RPMI7951 (cell line): ENCODE measurements at places on chromosomes 2 and 18. TPM values are rescaled to one million over a fixed set of nuclear protein-coding genes. Genes with fewer than 3 reads are reported as not detected.
A peak's percentile ranks its signal among the peaks of the same experiment; 100 is the strongest.

DNA sequence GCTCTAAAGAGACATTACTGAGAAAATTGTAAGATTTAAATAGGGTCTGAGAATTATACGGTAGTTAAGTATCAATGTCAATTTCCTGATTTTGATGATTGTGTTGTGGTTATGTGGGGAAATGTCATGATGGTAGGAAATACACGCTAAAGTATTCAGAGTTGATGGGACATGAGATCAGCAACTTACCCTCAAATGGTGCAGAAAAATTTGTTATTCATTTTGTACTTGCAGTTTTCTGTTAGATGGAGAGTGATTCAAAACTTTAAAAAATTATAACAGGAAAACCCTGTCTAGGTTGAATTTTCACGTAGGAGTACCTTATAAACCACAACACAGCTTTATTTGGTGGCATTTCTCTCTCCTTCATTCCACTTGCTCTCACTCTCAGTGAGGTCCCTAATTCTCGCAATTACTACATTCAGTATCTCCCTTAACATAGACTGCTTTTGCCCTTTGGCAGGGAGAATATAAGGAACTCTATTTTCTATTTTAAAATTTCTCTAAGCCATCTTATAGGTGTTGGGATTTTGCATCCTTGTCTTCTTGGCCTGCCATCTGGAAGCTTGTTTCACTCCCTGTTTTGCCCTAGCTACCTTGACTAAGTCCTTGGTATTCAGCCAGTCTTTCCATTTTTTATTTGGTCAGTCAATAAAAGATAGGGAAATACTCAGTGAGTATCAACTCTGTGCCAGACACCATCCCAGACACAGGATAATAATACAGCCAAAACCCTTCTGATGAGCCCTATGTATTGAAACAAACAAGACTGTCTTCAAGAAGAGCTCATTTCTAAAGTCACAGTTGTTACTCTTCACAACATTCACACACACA, 550.6 kb upstream of the ACVR2A start:
- no peak for DNase-seq

Gene FRZB
- total RNA-seq = 0.98 and 1.6 TPM in 2 replicates

GRCh38 chr2:176324862-176325261, 55.6 kb downstream of the MTX2 start:
- no peak for DNase-seq

Gene PLB1
- 0.12 and 1.6 TPM in 2 replicates for total RNA-seq

Gene AMER3
- total RNA-seq = not detected in 2 replicates

DNA sequence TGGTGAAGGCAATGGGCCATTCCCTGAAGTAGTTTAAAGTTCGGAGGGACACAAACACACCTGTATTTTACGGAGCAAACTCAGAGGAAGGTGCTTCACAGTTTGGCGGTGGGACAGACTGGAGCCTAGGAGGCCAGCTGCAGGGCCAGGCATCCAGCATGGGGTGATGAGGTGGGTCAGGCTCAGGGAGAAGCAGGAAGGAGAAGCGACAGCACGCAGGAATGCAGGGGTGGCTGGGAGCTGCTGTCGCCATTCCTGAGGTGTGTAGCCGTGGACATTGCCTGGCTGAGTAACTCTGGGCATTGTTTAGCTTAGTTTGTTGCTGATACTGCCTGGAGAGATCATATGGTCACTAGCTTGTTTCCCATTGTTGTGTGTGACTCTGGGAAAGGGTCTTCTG, 35.8 kb upstream of the METTL21A start:
- no peak for DNase-seq

Gene LIPT1
- total RNA-seq = 8.3 and 8.4 TPM in 2 replicates

Gene HAAO
- total RNA-seq = not detected in 2 replicates

Gene COL5A2
- total RNA-seq = 175 and 204 TPM in 2 replicates

DNA sequence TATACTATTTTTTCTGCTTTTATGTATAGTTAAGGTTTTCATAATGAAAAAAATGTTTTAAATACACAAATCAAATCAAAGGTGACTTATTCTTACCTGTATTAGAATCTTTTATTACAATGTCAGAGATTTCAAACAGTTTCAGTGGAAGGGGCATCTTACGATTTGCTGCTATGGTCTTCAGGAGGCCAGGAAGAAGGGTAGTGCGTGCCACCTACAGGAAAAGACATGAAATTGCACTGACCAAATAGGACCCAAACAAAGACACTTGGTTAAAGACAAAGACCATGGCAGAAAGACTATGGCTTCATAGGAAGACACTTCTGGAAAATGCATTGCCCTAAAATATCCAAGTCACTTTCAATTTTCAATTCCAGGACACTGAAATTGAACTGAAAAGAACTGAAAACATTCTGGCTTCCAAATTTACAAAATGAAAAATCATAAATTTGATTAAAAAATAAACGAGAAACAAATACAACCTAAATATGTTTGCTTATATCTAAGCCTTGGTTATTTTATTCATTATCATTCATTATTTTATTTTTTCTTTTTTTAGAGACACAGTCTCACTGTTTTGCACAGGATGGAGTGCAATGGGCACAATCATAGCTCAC, 42.1 kb downstream of the FARSB start:
- peak; percentile 57 for DNase-seq

DNA sequence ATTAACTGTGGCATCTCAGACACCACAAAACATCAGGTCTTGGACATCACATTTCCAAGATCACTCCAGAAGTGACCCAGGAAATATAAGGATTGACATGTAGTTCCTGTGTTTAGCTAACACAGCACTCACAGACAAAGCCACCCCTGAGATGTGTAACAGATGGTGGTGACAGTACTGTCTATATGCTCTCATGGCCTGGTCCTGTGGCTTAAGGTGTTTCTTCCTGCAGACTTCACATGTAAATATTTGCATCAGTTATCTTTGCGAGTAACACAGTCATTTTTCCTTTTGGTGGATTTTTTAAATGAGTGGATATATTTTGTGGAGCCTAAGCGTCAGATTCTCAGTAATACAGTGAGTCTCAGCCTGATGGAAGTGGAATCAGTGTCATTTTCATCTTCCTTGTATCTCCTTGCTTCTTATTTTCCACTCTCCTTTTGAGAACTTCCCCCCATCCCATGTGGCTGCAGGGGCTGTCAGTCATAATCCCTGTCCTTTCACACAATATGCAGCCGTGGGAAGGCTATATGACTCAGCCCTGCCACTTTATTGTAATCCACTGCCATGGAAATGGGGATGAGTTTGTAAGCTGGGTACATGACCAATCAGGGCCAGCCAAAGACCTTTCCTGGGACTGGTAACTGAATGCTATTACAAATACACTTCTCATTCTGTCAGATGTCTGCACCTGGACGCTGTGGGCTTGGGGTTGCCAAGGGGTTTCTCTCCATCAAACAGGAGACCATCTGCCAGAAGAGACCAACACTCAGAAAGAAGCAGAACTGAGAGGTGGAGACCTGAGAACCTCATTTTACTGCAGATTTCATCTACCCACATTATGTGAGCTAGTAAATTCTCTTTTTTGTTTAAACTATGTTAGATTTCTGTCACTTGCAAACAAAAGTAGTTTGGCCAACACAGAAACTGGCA, 74.3 kb downstream of the ICOS start:
- DNase-seq = peak; percentile 11
